Effector memory CD4-positive, alpha-beta T cell (primary cell): ENCODE measurements at places on chromosomes 2 and 18.

- H3K4me3 ChIP-seq: no peak overlapping the region
- no peak overlapping the region for H3K27ac ChIP-seq
- peaks cover 4% of the 10 kb centered on the region for H3K27me3 ChIP-seq
- no peak for DNase-seq
Measured at GRCh38 chr2:110099038-110099425, 16.6 kb downstream of the MALL start.

- no peak overlapping the region for H3K4me3 ChIP-seq
- no peaks in the 10 kb centered on the region for H3K36me3 ChIP-seq
- H3K27ac ChIP-seq: no peak overlapping the region
- no peaks in the 10 kb centered on the region for H3K27me3 ChIP-seq
Measured at GRCh38 chr2:205811387-205811786, 129.1 kb downstream of the NRP2 start.

- no peak overlapping the region for H3K27ac ChIP-seq
- H3K27me3 ChIP-seq: no peaks in the 10 kb centered on the region
- no peak overlapping the region for H3K4me3 ChIP-seq
- H3K4me1 ChIP-seq: no peaks in the 10 kb centered on the region
- no peak for DNase-seq
Measured at GRCh38 chr2:71789556-71790204, 336.3 kb downstream of the DYSF start.

DNA sequence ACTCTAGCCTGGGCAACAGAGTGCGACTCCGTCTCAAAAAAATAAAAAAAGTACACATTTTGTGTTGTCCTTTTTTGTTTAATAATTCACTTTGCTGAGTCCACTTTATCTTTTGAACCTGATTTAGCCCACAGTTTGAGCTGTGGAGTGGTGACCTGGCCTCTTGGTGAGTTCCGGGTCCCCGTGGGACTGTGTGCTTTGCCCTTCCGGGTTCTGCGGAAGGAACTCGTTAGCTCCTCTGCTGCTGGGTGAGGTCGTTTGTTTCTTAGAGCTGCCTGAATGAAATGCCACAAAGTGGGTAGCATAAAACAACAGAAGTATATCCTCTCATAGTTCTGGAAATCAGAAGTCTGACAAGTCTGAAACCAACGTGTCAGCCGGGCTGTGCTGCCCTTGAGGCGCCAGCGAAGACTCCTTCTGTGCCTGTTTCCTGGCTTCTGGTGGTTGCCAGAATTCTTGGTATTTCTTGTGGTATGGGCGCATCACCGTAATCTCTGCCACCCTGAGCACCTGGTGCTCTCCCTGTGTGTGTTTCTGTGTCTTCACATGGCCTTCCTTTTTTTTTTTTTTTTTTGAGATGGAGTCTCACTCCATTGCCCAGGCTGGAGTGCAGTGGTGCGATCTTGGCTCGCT lies 3.5 kb downstream of the EFHD1 start:
- no peak overlapping the region for H3K27ac ChIP-seq
- no peak for DNase-seq
- H3K4me3 ChIP-seq: no peak overlapping the region
- H3K27me3 ChIP-seq: peaks cover 32% of the 10 kb centered on the region

DNA sequence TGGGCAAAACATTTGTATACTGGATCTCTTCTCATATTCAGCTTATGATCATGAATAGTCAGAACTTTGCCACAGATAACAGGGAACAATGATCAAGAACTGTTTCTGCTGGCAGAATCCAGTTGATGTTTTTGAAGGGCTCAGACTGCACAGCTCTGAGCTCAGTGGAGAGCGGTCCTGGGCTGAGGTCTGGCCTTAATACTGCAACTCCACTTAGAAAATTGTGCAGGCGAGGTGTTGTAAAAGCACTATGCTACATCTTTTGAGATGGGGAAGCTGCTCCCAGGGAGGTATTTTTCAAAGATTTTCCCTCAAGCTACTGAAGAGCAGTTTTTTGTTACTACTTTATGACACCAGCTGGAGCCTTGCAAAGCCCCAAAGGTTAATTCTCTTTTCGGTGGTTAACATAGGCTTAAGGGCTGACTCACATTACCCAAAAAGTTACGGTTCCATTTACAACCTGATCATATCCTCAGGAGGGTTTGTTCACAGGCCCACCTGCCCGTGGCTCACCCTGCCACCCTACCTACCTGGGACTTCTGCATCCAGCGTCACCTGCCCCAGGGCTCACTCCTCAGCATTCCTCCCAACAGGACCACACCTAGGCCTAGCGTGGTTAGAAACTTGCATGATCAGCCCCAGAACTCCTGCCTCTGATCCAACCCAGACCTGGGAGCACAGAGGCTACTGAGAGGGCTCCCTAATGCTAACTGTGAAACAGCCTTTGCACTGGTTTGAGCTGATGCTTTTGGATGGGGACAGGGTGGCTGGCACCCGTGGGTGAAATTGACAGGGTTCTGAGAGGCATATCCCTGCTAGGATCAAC lies 114.4 kb downstream of the NCK2 start:
- no peaks in the 10 kb centered on the region for H3K27me3 ChIP-seq
- DNase-seq: no peak
- peak overlapping the region; percentile 83 for H3K27ac ChIP-seq
- peaks cover 19% of the 10 kb centered on the region for H3K36me3 ChIP-seq
- peaks cover 59% of the 10 kb centered on the region for H3K4me1 ChIP-seq

GRCh38 chr2:70019096-70019495 lies 57.7 kb upstream of the ASPRV1 start:
- no peaks in the 10 kb centered on the region for H3K4me1 ChIP-seq
- H3K27ac ChIP-seq: no peak overlapping the region
- H3K36me3 ChIP-seq: no peaks in the 10 kb centered on the region
- no peak overlapping the region for H3K4me3 ChIP-seq
- DNase-seq: no peak
- no peaks in the 10 kb centered on the region for H3K27me3 ChIP-seq

- no peaks in the 10 kb centered on the region for H3K27me3 ChIP-seq
- H3K36me3 ChIP-seq: no peaks in the 10 kb centered on the region
- H3K4me3 ChIP-seq: peak overlapping the region; percentile 64
- DNase-seq: peak; percentile 35
- H3K4me1 ChIP-seq: peaks cover 13% of the 10 kb centered on the region
- H3K27ac ChIP-seq: no peak overlapping the region
Measured at GRCh38 chr2:64609227-64609941, 44.3 kb downstream of the SERTAD2 start.

DNA sequence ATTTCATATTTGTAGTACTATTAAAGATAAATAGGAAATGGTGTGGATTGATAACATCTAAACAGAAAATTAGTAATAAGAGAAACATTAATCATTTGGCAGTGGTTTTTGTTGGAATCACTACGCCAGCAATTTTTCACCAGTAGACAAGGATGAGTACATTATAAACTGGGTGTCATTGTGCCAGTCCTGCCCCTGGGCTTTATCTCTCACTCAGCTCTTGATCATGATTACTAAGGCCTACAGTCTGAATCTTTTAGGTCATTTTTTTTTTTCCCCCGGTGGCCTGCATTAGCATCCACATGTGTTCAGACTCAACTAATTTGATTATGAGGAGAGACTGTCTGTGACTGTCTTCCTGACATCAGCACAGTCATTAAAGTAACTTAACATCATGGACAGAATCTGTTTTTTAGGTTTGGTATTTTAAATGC lies 16.2 kb downstream of the GULP1 start:
- H3K36me3 ChIP-seq: no peaks in the 10 kb centered on the region
- DNase-seq: no peak
- no peaks in the 10 kb centered on the region for H3K4me1 ChIP-seq
- no peak overlapping the region for H3K27ac ChIP-seq
- no peak overlapping the region for H3K4me3 ChIP-seq

DNA sequence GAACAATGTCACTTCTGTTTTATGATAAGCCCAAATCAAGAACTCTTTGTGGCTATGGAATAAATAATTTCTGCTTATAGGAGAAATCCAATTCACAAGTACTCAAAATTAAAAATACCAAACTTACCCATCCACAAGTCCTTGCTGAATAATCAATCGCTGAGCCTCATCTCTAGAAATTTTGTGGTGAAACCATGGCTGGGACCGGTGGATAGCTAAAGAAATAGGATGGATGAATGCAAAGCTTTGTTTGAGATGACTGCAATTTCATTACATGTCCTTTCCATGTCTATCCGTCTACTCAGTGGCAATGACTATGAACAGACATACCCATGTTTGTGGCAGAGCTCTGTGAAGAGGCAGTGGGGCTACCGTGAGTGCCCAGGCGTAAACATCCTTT lies 124.4 kb downstream of the GRB14 start:
- H3K4me1 ChIP-seq: no peaks in the 10 kb centered on the region
- H3K4me3 ChIP-seq: no peak overlapping the region
- no peak overlapping the region for H3K27ac ChIP-seq
- no peaks in the 10 kb centered on the region for H3K36me3 ChIP-seq

GRCh38 chr2:127416506-127417001 lies 1.7 kb upstream of the PROC start:
- peaks cover 12% of the 10 kb centered on the region for H3K4me1 ChIP-seq
- H3K4me3 ChIP-seq: peak overlapping the region; percentile 77
- H3K27me3 ChIP-seq: no peaks in the 10 kb centered on the region
- H3K27ac ChIP-seq: no peak overlapping the region
- no peaks in the 10 kb centered on the region for H3K36me3 ChIP-seq

DNA sequence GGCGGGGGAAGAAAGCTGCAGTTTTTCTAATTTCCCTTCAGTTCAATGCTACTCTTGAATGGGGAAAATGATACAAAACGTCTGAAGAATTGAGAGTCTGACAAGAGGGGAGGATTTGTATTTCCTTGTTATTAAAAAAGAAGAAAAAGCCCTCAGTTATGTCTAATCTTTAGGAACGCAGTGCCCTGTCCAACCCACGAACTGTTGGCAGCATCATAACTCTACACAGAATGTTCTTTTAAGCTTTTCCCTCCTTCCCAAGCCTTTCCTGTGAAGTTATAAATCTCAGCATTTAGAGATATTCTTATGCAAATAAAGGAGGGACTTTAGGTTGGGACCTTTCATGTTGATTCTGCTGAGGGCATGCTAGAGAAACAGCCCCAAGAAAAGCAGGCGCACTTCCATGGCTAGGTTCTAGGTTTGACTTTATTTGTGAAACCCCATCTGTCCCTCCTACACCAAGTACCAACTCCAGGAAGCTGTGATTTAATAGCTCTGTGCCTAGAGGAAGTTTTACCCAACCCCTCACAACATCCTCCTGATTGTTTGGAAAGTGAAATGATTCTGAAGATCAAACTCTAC lies 288.6 kb downstream of the SETBP1 start:
- no peaks in the 10 kb centered on the region for H3K4me1 ChIP-seq
- H3K4me3 ChIP-seq: no peak overlapping the region
- no peak overlapping the region for H3K27ac ChIP-seq
- H3K36me3 ChIP-seq: no peaks in the 10 kb centered on the region
- no peaks in the 10 kb centered on the region for H3K27me3 ChIP-seq

DNA sequence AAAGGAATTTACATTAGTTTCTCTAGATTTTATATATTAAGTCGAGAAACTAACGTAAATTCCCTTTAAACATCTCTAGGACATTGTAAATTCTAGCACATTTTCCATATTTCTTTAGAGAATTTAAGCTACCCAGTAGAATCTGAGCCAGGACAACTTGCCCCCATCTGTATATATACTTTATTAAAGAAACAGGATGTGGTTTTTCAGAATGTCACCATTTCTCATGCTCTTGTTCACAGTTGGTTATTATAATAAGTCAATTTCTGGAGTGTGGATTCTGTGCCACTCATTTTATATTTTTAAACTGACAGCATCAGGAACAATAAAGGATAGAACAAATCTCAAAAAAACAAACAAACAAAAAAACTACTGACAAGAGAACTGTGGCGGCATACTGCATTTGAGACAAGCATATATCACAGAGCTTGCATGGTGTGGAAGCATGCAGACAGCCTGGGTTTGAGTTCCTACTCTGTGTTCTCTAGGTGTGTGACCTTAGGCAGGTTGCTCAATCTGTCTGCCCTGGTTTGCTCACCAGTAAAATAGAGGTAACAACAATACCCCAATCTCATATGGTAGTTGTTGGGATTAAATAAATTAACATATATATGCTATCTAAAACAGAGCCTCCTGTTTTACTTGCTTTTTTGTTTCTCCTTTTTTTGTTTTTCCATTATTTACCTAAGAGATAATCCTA lies 61.4 kb upstream of the DNER start:
- peaks cover 59% of the 10 kb centered on the region for H3K36me3 ChIP-seq
- no peak overlapping the region for H3K27ac ChIP-seq
- no peak overlapping the region for H3K4me3 ChIP-seq
- H3K27me3 ChIP-seq: no peaks in the 10 kb centered on the region

GRCh38 chr2:77642339-77642738 lies 120.2 kb upstream of the LRRTM4 start:
- DNase-seq: no peak
- no peaks in the 10 kb centered on the region for H3K36me3 ChIP-seq
- no peaks in the 10 kb centered on the region for H3K4me1 ChIP-seq
- no peak overlapping the region for H3K4me3 ChIP-seq

- H3K36me3 ChIP-seq: no peaks in the 10 kb centered on the region
- H3K4me1 ChIP-seq: no peaks in the 10 kb centered on the region
Measured at GRCh38 chr2:215269397-215270117, 42.3 kb upstream of the ATIC start.

DNA sequence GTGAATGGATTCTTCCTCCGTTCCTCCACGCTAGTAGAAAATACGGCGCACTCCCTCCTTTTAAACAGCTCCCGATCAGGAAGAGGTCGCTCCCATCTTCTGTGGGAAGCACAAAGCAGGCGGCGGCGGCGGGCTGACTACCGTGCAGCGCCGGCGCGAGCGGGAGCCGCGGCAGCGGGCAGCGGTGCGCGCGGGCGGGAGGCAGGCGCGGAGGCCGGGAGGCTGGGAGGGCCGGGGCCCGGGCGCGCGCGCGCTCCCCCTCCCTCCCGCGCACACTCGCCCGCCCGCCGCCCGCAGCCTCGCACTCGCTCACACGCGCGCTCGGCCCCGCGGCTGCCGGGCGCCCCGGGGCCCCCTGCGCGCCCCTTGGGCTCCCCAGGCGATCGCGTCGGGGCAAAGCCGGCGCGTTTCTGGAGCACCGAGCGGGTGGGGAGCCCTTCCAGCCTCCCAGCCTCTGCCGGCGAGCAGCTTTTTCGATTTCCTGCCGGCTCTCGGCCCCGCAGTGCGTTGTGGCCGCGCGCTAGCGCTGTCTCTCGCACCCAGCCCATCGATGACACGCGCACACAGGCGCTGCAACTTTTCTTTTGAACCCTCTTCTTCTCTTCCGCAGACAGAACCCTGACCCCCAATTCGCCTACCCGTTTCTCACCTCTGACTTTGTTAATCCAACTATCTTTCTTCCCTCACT lies at the start of gene SLC8A1:
SLC8A1 (minus strand) TSS at position 173 of the 688 bp plus-strand sequence.
- H3K27ac ChIP-seq: no peak within 1 kb of the TSS

DNA sequence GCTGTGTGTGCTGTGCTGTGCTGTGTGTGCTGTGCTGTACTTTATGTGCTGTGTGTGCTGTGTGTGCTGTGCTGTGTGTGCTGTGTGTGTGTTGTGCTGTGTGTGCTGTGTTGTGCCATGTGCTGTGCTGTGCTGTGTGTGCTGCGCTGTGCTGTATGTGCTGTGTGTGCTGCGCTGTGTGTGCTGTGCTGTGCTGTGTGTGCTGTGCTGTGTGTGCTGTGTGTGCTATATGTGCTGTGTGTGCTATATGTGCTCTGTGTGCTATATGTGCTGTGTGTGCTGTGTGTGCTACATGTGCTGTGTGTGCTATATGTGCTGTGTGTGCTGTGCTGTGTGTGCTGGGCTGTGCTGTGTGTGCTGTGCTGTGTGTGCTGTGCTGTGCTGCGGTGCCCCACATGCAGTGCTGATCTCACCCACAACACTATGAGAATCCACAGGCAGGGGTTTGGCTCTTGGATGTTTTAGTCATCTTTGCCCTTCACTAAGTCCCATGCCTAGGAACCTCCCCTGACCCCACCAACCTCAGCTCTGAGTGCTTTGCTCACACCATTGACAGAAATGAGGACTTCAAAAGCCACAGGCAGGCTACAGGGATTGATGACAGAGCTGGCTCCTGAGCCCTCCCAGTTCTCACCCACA lies 30.5 kb upstream of the MAL start:
- peaks cover 6% of the 10 kb centered on the region for H3K27me3 ChIP-seq
- no peaks in the 10 kb centered on the region for H3K4me1 ChIP-seq
- H3K27ac ChIP-seq: no peak overlapping the region
- no peak for DNase-seq
